ENCODE measurements at places on chromosomes 4 and X.

DNA sequence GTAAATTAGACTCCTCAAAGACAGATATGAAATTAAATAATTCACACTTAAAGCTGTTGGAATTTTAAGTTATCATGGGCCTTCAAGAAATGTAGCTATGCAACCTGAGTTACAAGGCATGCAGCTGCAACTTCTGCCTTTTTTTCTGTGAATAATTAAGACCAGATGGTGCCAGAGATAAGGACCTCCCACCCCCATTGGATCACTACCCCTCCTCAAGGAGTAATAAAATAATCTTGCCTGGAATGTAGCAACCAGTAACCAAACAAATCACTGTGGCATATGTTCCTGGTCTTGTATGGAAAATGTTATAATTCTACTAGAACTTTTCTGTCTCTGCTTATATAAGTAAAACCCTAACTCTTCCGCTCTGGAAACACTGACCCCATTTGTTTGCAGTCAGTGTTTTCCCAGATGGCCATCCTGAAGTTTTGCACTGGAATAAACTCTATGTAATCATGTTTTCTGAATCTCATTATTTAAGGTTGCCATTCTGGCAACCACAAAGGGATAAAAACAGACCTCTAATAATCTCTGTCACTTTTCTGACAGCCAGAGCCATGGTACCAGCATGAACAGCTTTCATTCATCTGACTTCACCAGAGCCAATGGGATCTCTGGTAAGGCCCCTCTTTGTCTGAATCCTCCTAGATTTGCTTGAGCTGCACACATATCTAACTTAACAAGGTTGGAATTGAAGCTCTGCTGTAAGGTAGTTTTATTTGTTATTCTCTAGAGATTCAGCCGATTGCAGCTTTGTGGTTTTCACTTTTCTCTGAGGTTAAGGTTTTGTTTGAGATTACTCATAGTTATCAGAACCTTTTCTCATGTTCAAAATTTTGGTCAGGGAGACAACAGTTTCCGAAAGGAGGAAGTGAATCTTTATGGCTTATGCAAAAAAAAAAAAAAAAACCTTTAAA lies 274.6 kb downstream of the NAF1 start:
- no peak for DNase-seq

DNA sequence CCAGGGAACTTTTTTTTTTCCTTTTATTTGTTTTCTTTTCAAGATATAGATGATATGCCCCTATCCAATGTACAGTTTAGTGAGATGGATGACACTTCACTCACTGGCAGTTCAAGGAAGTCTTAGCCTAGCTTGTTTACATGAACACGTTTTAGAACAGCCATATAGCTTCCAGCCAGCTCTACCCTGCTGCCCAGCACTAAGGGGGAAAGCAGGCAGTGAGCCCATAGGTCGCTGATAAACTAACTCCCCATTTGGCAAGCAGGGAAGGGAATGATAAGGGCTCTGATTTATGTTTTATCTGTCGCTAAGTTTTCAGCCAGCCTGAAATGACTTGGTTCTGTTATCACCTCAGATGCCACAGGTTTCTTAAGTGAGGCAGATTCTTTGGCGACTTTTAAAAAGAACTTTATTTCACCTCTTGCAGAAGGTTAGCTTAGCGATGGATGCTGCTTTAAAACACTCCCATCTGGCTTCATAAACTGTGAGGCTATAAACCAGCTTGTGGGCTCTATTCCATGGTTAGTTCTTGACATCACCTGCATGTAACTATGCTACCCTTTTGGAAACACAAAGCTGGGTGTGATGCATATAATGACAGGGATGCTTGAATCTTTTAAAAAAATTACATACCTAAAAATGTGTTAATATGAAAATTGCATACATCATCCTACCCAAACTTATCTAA lies 348.4 kb downstream of the FBXO8 start:
- DNase-seq, result no peak

DNA sequence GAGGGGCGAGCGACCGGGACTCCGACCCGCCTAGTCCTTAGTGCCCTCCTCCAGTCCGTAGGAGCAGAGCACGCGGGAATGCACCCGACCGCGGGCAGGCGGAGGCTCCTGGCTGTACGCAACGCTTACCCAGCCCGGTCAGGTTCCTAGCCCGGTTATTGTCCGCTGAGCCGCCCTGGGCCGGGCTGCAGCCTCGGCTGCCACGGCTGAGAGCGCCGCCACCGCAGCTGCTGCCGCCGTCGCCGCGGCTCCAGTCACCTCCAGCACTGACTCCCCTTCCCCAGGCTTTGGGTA lies at the start of gene AMER1:
TSS of gene AMER1 (minus strand) at position 268 of the 294 bp plus-strand sequence. CDS start 12,422 bp downstream, outside the sequence.
- no peak for DNase-seq

DNA sequence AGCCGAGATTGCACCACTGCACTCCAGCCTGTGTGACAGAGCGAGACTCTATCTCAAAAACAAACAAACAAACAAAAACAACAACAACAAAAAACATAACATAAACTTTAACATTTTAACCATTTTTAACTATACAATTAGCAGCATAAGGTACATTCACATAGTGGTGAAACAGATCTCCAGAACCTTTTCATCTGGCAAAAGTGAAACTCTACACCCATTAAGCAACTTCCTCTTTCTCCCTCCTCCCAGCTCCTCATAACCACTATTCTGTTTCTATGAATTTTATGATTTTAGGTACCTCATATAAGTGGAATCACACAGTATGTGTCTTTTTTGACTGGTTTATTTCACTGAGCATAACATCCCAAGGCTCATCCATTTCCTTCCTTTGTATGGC lies 103.6 kb downstream of the FAM13A start:
- DNase-seq, result no peak

DNA sequence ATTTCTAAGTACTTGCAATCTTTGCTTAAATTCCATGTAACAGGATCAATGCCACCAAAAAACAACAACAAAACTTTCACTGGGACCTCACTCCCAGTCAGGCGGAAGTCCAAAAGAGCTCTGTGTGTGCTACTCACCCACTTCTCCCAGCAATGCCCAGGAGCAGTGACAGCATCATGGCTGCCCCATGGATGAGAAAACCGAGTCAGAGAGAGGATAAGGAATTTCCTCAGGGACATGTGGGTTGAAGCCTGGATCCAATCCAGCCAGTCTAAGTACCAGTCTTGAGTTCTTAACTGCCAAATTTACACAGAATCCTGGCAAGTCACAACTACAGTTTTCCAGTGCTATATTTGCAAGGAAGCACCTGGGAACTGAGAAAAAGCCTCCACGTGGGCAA lies 64.5 kb downstream of the STX18 start:
- DNase-seq, result no peak

DNA sequence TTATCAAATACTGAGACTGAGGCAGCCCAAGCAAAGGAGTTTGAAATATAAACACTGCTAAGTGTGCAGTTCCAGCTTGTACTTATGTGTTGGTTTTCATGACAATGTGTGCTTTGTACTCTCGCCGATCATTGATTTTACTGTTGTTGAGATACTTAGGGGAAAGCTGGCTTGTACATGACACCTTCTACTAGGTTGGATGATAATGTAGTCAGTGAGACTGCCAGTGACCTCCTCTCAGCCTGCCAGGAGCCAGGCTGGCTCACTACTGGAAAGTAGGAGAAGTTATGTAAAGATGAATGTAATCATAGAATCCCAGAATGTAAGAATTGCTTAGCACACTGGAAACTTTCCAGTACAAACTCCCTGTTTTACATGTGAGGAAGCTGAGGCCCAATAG lies 132.0 kb downstream of the AFF2 start:
- DNase-seq, result peak; percentile 11

- DNase-seq, result no peak
Measured at GRCh38 chrX:46597208-46597607, 23.6 kb downstream of the CHST7 start.

DNA sequence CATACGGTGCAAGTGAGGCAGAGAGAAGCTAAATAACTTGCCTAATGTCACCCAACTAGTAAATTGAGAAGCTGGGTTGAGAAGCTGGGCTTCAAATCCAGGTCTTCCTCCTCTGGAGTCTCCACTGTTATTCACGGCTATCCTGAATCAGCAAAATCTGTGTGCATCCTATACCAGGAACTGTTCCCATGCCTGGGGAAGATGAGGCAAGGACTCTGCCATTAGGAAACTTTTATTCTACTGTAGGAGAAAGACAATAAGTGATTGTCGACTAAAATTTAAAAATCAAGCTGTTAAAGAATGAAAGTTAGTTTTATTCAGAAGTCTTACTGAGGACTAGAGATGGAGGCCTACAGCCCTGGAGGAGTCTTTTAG lies 872 bp upstream of the TEC start:
- no peak for DNase-seq

DNA sequence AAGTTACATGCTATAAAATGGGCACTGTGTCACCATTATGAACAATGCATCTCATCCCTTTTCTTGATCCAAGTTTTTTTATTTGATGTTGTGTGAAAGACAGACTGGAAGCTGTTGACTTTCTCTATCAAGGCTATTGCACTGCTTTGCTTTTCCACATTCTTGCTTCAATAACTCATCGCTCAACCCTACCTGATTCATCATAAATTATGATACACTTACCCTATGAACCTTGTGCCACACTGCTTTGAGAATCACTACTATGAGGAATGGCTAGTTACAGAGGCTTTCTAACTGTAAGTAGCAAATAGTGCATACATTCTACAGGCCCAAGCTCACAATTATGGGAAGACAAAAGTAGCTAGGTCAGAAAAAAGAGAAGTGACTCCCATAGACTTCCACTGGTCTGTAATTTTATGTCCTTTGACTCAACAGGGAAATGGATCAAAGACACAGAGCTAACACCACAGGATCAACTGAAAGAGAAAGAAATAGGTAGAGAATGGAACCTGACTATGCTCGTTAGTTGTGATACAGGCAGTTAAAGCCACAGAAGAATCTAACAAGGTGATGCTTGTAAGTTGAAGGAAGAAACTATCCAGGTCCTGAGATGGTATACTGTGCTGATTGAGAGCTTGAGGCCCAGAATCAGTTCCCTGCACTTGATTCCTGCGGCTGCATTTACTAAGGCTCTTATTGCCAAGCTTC lies 163.5 kb downstream of the PPP3CA start:
- no peak for DNase-seq

DNA sequence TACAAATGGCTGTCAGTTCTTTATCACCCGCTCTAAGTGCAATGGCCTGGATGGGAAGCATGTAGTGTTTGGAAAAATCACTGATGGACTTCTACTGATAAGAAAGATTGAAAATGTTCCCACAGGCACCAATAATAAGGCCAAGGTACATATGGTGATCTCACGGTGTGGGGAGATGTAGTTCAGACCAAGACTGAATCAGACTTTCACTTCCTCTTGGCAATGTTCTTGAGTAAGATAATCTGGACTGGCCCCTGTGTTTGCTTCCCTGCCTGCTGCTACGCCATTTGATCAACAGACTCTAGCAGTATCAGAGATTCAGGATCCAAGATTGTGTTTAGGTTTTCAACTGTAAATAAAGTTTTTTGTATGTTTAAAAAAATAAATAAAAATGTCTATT lies 682.2 kb upstream of the AMOT start:
- DNase-seq, result peak; percentile 33

DNA sequence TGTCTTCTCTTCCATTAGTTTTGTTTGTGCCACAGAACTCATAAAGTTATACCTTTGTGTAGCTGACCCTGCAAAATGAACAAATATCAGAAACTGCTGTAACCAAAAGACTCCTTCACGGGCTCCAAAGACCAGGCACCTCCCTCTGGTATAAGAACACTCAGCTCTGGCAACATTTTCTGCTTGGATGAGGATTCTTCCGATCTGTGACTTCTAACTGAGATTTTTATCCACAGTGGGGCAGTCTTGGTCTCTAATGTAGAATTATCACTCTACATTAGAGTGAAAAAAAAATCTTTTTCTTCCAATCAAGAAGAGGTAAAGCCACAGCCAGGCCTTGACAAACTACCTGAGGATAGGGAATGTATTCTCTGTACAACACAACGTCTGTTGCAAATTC lies 38.5 kb upstream of the PRSS48 start:
- DNase-seq, result no peak

DNA sequence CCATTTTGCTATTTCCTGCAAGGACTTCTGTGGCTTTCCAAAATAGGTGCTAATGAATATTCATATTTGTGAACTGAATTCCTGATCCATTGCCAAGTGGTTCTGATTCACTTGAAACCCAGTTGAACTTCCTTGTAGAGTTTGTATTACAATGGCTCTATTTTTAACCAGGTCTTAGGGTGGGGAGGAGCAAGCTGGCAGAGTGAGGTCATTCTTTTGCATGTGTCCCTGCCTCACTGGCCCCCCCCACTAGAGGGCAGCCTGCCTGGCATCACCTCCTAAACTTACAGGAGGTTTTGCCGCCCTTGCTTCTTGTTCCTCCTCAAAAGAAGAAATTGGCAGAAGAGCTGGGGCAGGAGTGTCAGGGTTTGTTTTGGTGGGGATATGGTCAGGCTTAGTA lies 10.5 kb downstream of the PTTG2 start:
- peak; percentile 38 for DNase-seq

GRCh38 chrX:101408532-101408841 lies 465 bp downstream of the HNRNPH2 start:
- DNase-seq, result no peak

DNA sequence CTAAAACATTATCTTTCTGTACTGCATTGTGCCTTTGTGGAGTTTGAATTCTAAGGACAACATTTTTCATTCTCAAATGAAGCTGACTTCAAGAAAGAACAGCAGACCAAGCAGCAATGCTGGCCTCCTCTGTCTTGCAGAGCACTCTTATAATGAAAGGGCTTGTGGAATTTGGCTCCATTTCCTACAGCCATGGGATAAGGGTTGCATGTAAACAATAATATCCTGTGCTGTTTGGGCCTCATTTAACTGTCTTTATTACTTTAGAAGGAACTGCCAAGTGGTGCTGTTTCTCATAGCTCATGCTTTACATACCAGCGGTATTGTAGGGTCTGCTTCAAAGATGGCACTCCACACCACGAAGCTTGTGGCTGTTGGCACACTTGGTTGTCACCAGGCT lies 111.4 kb upstream of the EOLA2 start:
- DNase-seq, result peak; percentile 19

DNA sequence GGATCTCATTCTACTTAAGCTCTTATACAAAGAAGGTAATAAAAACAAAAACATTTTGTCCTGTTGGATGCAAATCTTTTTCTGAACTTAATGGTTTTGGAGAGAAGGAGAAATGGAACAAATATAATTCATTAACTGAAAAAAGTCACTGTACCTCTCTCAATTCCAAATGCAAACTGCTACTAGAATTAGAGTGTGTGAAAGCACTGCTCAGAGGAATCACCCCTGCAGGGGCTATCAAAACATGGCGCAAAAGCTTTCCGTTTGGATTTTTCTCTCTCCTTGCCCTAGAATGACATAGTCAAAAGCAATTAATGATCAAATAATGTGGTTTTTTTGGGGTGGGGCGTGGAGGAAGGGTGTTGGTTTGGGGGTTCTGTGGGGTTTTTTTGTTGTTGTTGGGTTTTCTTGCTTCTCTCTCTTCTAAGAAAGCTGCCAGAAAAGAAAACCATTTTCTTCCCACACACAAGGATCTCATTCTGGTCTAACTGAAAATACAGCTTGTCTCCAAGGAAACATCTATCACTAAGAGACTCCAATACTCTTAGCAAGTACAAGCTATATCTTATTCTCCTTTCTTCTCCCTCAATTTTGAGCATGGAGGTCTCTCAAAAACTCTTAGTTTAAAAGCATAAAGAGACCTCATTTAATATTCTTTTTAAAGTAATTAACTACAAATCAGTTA lies 41.6 kb downstream of the USP46 start:
- DNase-seq, result no peak

GRCh38 chr4:8507196-8507570 lies 66.6 kb downstream of the TRMT44 start:
- DNase-seq, result no peak

- peak; percentile 72 for DNase-seq
Measured at GRCh38 chr4:112251019-112251643, 19.5 kb downstream of the AP1AR start.
